ENCODE measurements at places on chromosomes 3 and 15.
A peak's percentile ranks its signal among the peaks of the same experiment; 100 is the strongest.

DNA sequence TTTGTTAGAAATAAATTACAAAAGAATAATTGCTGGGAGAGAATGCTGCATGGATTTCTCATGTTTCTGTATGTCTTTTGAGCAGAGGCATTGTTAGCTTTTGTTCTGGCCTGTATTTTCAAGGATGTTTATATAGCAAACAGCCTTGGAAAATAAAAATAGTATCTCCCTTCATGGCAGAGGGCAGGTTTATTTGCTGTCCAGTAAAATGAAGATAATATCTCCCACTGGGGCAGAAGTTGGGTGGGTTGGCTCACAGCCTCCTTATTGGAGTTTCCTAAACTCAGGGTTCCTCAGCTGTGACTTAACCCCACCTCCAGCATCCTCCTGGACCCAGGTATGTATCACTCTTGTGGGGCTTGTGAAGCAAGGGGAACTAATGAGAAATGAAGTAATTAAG, 43.7 kb upstream of the THSD4 start:
- no peak for DNase-seq

DNA sequence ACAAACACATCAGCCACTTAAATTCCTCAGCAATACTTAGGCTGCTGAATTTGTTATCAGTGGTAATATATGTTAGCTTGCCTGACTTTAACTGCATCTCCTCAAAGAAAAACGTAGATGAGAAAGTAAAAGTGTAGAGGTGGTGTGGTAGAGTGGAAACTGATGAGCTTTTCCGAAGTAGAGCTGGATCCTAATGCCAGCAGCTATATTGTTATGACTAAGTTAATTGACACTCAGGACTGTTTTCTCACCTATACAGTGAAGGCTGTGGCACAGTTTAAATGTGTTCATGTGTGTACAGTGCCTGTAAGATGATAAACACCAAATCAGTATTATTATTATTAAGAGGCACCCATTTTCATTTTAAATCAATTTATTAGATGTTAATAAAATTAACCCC, 174.9 kb downstream of the TNIK start:
- DNase-seq = no peak

GRCh38 chr3:77102951-77103769, 63.3 kb downstream of the ROBO2 start:
- DNase-seq = no peak

- no peak for DNase-seq
These were observed 24.6 kb upstream of the INSYN1 start for GRCh38 chr15:73777741-73778140.

DNA sequence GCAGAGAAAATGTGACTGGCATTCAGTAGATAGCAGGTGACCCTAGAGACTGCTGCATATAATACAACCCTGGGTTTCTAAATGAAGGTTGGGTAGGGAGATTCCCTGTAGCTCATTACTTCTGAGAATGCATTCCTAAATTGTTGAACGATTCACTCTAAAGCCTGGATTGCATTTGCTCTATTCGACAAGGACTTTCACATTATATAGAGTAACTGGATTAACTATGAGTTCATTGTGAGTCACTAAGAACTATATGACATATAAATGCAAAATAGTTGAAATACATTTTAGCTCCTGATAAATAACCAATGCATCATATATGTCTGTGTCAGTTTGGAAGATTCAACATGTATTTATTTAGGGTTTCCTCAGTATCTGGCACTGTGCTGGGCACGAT, 294.7 kb upstream of the CCDC54 start:
- DNase-seq = no peak

DNA sequence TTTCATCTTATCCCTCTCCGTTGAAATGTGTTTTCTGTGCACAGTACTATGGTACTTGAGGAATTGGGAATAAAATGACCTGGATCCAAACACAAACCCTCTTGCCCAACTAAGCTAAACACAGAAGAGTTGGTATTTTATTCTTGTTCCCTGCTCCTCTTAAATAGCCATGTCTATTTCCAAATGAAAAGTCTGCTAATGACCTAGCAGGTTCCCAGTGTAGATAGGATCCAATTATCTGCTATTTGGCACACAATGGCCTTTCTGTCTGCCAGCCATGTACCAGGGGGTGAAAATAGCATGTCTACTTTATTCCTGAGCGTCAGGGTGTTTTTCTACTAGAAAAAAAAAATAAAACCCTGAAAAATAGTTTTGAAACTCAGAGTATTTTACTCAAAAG, 657.0 kb upstream of the NAALADL2 start:
- no peak for DNase-seq

- no peak for DNase-seq
These were observed 18.8 kb upstream of the PLXND1 start for GRCh38 chr3:129625072-129625874.

DNA sequence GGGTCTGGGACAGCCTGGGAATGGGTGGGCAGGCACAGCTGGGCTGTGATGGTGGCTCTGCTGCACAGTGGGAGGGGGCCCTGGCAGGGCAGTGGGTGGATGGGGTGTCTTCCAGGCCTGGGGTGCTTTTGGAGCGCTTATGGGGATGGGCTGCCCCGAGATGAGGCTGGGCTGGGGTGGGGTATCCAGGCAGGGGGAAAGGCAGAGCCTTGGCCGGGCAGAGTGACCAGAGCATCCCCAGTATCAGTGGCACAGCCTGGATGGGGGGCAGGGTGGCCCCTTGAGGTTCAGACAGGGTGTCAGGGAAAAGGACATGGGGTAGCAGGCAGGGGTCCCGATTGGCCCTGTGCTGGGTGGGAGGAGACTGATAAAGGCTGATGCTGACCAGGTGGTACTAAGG, 26.6 kb downstream of the HDAC11 start:
- DNase-seq = no peak

GRCh38 chr15:99983171-99983885, 250.1 kb upstream of the LYSMD4 start:
- no peak for DNase-seq

GRCh38 chr3:197283045-197283444, 15.4 kb downstream of the DLG1 start:
- no peak for DNase-seq

GRCh38 chr3:5809586-5810246, 622.2 kb downstream of the EDEM1 start:
- no peak for DNase-seq

- DNase-seq = no peak
These were observed 20.9 kb downstream of the RAD54L2 start for GRCh38 chr3:51559411-51559888.

DNA sequence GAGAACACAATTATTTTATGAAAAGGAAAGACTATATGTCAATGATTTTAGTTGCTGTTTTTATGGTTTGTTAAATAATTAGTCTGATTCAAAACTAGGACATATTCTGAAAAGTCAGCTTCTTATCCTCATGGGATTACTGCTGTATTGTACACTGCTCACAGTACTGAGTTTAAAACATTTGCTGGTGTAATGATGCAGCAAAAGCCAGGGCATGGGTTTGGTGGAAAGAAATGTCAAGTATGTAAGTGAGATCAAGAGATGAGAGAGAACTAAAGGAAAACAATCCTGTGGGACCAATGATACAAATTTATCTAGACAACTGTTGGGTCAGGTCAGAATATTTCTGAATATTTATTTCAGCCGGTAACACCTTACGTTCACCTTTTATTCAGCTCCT, 210.1 kb upstream of the ARHGEF26 start:
- no peak for DNase-seq

- DNase-seq = no peak
These were observed 13.2 kb upstream of the LMCD1 start for GRCh38 chr3:8488411-8488810.

- DNase-seq = no peak
These were observed 17.6 kb downstream of the ARIH1 start for GRCh38 chr15:72491768-72492167.

GRCh38 chr3:62319570-62320243, 53.6 kb downstream of the FEZF2 start:
- no peak for DNase-seq

- no peak for DNase-seq
These were observed 53.3 kb downstream of the KY start for GRCh38 chr3:134597390-134597970.

GRCh38 chr3:130759692-130760338, 13.2 kb upstream of the PIK3R4 start:
- DNase-seq = peak; percentile 40

DNA sequence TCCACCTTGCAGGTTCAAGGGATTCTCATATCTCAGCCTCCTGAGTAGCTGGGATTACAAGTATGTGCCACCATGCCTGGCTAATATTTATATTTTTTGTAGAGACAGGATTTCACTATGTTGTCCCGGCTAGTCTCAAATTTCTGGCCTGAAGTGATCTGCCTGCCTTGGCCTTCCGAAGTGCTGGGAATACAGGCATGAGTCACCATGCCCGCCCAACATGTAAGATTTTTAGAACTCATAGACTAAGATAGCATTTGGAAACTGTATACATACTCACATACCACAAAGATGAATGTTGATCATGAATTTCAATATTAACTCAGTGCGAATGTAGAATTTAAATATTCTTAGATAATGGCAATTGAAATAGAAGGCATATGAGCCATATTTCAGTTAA, 718.9 kb downstream of the NLGN1 start:
- DNase-seq = no peak

GRCh38 chr3:126963261-126964190, 19.4 kb upstream of the PLXNA1 start:
- DNase-seq = no peak

DNA sequence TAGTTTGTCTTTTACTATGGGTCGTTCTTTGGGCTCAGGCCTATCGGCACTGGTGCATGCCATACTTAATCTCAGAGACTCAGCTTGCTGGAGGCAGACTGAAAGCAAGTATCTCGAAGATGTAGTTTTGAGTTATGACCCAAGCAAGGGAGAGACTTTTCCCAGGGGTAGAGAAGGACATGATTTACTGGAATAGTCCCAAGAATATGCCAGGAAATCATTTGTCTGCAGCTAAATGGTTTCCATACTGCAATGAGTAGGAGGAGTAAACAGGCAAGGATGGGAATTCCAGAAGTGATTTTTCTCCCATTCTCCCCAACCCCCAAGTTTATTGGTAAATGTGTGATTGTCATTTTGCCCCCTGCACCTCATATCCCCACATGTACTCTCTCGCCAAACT, 35.4 kb upstream of the LACTB start:
- no peak for DNase-seq

- no peak for DNase-seq
These were observed 211.7 kb upstream of the ZPLD1 start for GRCh38 chr3:102223132-102223531.

DNA sequence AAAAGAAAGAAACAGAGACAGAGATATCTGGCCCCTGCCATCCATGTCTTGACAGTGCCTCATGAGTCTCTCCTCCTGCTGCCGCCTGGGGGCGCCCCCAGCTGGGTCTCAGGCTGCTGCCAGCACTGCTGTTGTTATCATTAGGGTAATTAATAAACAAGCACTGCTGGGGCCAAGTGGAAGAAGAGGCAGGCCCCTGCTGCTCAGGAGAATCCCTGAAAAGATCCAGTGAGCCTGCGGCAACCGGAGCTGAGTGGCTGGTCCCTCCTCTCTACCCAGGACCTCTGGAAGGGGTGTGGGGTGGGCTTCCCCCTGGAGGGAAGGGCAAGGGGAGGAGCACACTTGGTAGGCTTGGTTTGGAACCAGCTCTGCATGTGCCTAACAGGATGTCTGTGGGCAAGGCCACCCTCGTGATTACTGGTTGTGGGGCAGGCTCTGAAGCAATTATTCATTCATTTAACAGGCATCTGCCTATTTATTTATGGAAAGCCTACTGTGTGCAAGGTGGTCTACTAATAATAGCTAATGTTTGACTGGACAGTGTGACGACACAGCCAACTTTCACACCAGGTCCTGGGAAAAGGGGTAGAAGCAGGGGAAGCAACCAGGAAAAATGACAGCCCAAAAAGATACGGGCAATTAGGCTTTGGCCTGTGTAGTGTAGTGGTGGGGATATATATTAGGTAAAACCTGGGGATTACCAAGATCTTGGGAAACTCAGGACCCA, 1.2 kb upstream of the TYRO3 start:
- peak; percentile 64 for DNase-seq

- DNase-seq = no peak
These were observed 13.4 kb downstream of the CIDEC start for GRCh38 chr3:9866639-9867038.

Data from neural crest cell (in vitro differentiated cells).